Fibroblast of upper back skin (primary cell): ENCODE measurements at places on chromosomes 5 and 9.

- DNase-seq = peak; percentile 92
These were observed 269.8 kb downstream of the SYK start for GRCh38 chr9:91071184-91071990.

- DNase-seq = no peak
These were observed 151.0 kb upstream of the SLC24A2 start for GRCh38 chr9:19939734-19940278.

DNA sequence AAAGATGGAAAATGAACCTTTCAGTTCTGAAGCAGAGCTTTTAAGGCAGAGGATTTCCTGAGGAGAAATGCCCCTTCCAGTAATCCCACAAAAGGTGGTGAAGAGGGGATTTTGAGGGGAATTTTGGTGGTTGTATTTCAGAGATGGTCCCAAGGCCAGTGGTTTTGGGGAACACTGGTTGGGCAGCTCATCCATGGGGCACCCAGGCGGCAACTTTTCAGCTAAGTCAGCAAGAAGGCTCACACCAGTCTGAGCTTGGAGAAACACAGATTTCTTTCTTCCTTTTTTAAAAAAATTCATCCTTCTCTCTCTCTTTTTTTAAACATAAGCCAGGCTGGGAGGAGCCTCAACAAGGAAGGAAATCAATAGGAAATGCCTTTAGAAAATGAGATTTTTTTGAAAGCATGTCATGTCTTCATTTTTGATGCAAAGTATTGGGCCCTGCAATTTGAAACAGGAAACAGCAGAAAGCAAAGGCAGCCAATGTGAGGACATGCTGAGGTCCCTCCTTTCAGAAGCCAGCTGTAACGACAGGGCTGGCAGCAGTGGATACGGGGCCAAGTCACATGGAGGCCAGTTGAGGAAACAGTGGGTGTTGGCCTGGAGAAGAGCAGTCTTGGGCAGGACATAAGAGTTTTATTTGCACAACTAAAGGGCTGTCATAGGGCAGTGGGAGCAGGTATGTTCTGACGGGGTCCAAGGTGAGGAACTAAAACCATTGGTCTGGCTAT is 155.3 kb upstream of the KLF4 start:
- DNase-seq = no peak

- no peak for DNase-seq
These were observed 104.7 kb upstream of the COL5A1 start for GRCh38 chr9:134536931-134537330.

- no peak for DNase-seq
These were observed 17.7 kb upstream of the ANGPTL2 start for GRCh38 chr9:127140181-127140580.

- no peak for DNase-seq
These were observed 5.7 kb downstream of the ZNF366 start for GRCh38 chr5:72501488-72501887.

DNA sequence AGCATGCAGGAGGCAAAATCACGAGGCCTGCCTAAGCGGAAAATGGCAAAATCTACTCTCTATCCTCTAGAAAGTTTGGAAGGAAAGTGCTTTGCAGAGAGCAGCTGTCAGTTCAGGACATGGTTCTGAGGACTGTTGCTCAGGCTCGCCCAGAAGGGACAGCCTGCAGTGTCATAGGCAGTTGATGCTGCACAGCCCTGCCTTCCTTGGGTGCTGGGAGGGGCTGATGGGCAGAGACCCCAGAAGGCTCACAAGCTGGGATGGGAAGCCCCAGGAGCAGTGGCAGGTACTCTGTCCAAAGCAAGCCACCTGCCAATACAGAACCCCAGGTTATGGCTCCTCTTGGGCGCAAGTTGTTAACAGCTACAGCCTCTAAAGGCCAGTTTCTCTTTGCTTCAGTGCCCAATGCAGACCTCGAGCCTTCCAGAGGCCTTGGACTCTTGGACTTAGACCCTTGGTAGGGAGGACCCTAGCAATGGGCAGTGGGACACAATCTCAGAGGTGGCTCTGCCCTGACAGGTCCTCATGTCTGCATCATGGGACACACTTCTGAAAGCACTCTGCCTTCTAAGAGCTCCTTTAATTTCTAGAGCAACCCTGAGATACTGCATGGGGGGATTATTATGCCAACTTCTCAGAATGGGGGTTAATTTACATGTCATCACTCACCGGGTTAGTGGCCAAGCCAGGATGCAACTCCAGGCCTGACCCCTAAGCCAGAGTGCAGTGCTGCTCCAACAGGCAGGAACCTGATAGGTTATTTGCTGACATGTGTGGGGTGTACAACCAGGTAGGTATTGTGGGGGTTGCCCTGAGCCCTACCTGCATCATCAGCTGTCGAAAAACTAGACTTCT is 57.1 kb downstream of the MACROH2A1 start:
- DNase-seq = no peak

- peak; percentile 9 for DNase-seq
These were observed 81.7 kb upstream of the ZBTB43 start for GRCh38 chr9:126722922-126723806.

GRCh38 chr9:3323714-3324113 is 202.1 kb downstream of the RFX3 start:
- DNase-seq = no peak
